ENCODE measurements at places on chromosomes 7 and 10.

GRCh38 chr7:48052748-48053147 lies 17.4 kb downstream of the C7orf57 start:
- DNase-seq: no peak

DNA sequence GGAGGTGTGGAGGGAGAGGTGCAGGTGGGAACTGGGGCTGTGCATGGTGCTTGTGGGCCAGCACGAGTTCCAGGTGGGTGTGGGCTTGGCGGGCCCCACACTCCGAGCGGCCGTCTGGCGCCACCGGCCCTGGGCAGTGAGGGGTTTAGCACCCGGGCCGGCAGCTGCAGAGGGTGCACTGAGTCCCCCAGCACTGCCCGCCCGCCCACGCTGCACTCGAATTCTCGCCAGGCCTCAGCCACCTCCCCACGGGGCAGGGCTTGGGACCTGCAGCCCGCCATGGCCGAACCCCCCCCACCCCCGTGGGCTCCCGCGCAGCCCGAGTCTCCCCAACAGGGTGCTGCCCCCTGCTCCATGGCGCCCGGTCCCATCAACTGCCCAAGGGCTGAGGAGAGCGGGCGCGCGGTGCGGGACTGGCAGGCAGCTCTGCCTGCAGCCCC lies 810.2 kb downstream of the PCDH15 start:
- no peak for DNase-seq

- DNase-seq: no peak
Measured at GRCh38 chr10:119360181-119360921, 153.0 kb downstream of the GRK5 start.

GRCh38 chr10:116260599-116260998 lies 12.4 kb downstream of the GFRA1 start:
- DNase-seq: no peak

- no peak for DNase-seq
Measured at GRCh38 chr10:12107781-12108180, 21.7 kb upstream of the SEC61A2 start.
